ENCODE measurements at places on chromosomes 11 and 22.

DNA sequence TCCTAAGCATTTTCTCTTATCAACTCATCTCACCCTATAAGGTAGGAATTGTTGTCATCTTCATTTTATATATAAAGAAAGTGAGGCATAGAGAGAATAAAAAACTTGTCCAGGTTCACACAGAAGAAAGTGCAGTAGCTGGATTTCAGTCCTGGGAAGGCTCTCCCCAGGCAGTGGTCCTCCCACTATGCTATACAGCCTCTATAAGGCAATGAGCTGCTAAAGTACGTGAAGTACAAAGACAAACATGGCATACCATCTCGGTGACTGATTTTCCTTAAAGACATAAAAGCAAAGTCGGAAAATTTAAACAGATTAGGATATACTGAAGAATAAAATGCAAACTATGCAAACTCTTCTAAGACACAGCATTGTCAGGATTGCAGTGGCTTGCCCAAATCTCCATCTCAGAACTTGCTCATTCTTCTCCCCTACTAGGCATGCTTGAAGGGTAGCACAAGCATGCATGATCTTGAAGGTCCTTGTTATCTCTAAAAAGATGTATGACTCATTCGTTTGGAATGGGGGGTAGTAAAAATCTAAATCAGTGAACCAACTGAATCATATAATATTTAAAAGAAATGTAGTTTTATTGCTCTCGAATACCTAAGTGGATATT, 97.8 kb upstream of the CSNK2A3 start:
- DNase-seq: no peak

GRCh38 chr22:50622723-50623327, 5.1 kb downstream of the ARSA start:
- DNase-seq: peak; percentile 62

- DNase-seq: no peak
Measured at GRCh38 chr22:18065256-18065655, 12.5 kb upstream of the PEX26 start.

- DNase-seq: no peak
Measured at GRCh38 chr11:78414321-78415051, 3.1 kb downstream of the GAB2 start.

- DNase-seq: no peak
Measured at GRCh38 chr22:43289531-43289963, 53.6 kb downstream of the SCUBE1 start.

- DNase-seq: no peak
Measured at GRCh38 chr22:24359452-24360120, 67.8 kb upstream of the ADORA2A start.

DNA sequence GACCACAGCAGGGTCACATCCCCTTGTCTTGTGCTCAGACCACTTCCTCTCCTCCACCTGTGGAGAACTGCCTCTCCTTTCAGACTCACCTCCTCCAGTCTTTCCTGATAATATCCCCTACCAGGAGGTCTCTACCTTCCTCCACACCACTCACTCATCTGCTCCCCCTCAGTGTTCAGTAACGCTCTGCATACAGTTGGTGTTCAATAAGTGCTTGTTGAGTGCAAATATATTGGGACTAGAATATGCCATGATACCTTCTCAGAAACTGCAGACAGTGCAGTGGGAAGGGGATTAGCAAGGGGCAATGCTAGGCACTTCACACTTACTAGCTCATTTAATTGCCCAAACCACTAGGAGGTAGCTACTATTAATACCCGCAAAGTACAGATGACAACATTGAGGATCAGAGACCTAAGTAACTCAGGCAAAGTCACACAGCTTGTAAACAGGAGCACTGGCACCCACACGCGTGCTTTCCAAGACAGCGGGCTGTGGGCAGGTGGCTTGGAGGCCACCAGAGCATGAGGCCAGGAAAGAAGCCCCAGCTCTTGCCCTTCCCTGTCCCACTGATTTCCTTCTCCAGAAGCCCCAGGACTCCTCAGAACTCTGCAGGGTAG, 8.1 kb upstream of the PDE2A start:
- DNase-seq: no peak
